Astrocyte (in vitro differentiated cells and primary cell): ENCODE measurements at places on chromosomes 11 and 22. TPM values are rescaled to one million over a fixed set of nuclear protein-coding genes. Genes with fewer than 3 reads are reported as not detected.
A peak's percentile ranks its signal among the peaks of the same experiment; 100 is the strongest.

- DNase-seq: no peak
Observed at GRCh38 chr11:44016546-44017442, 31.0 kb upstream of the ACCSL start.

- DNase-seq: no peak
Observed at GRCh38 chr22:37012956-37013355, 6.3 kb downstream of the TST start.

DNA sequence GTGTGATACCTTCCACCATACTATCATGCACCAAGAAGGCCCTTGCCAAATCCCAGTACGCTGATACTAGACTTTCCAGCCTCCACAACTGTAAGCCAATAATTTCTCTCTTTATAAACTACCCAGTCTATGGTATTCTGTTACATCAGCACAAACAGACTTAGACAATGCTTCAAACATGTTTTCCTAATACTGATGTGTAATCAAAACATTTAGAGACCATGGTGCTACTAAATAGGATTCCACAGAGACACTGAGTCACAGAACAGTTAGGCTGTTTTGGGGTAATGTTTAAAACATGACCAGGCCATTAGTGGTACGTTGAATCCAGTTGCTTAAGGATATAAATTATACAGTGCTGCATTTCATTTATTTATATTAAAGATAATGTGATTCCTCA, 103.7 kb downstream of the PICALM start:
- peak; percentile 35 for DNase-seq

Gene GAS2L1
- total RNA-seq: 24.3 and 26.0 TPM in 2 replicates

Gene SCUBE2
- total RNA-seq: 1.5 and 1.6 TPM in 2 replicates

Gene GP1BB
- total RNA-seq: 0.95 and 2.8 TPM in 2 replicates

Gene OR4D5
- not detected in 2 replicates for total RNA-seq

Gene HEPN1
- not detected in 2 replicates for total RNA-seq

DNA sequence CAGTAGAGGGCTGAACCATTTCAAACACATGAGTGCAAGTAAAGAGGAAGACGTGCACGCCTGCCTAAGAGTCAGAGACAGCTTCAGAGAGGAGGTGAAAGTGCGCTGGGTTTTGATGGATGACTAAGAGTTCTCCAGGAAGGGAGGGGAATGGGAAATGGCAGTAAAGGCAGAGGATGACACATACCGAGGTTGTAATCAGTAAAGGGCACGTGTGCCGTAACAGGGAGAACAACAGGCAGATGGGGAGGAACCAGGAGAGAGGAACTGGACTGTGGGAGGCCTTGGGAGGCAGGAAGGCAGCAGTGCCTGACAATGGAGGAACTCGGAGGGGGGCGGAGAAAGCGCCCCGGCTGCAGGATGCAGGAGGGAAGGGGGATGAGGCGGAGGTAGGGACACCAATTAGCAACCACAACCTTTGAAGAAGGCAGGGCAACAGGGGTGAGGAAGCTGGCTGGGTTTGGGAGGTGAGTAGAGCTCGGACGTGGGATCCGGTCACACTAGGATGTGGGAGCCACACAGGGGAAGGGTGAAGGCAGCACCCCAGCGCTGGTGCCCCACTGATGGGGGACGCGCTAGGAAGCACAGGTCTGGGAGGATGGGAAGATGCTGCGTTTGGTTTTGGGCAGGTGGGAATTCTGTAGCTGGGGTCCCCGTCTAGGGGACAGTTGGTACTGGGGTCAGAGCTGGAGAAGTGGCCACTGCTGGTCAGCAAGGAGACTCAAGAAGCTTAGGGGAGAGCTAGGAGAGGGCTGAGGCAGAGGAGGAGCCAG, 67.4 kb downstream of the SCUBE1 start:
- DNase-seq: no peak

Gene RFPL3
- total RNA-seq: not detected in 2 replicates

Gene OTOG
- total RNA-seq: not detected in 2 replicates

- DNase-seq: no peak
Observed at GRCh38 chr11:93510196-93510873, 32.9 kb downstream of the SMCO4 start.

Gene IGHMBP2
- 14.0 and 14.9 TPM in 2 replicates for total RNA-seq

DNA sequence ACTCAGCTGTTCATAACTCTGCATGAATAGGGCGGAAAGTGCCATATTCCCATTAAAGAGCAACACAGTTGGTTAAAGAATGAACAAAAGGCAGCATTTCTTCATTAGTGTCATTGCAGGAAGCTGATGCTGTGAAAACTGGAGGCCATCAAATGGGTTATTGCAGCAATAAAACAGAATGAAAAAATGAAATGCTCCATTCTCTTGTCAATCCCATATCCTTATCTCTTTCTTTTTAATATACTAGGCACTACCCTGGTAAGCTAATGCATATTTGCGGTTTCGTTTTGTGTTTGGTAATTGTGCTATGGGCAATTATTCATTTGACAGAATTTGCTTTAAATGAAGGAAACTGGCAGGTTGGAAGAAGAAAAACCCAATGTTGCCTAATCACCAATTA, 25.3 kb downstream of the C11orf71 start:
- DNase-seq: no peak

GRCh38 chr11:19597206-19597605, 115.4 kb upstream of the NAV2 start:
- peak; percentile 73 for DNase-seq

Gene ACRV1
- not detected in 2 replicates for total RNA-seq

Gene POU2AF2
- not detected in 2 replicates for total RNA-seq

Gene MYBPC3
- total RNA-seq: not detected in 2 replicates

DNA sequence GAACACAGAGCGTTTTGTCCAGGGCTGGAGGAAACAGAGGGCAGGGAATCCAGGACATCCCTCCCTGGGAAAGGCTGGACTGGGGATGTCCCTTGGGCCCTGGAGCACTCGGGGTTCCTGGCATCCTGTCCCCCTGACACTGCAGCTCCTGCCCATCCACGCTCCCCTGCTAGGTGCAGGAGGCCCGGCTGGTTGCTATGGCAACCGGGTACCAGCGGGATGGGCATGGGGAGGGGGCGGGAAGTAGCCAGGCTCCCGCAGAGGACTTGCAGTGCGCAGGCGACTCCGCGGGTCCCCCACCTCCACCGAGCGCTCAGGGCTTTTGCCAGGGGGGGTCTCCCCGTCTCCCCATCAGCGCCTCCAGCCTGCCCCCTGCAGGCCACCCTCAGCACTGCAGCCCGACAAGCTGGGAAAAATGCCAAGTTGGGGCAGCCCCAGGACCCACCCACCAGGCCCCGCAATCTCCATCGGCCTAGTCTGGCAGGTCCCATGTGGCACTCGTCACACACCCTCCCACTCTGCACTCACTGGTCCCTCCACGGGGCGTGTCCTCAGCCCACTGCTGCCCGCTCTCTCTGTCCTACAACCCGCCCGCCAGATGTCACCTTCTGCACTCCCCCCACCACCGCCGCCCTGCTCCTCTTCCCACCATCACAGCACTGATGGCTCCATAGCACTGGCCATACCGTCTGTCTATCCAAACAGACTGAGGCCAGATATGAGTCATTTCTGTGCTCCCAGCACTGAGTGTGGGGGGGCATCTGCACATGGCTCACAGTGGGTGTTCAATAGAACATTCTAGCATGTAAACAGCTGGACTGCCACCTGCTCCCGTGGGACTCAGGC, 31.5 kb downstream of the KIAA0930 start:
- DNase-seq: peak; percentile 80

Gene RIMBP3B
- 0.12 and 0.16 TPM in 2 replicates for total RNA-seq

DNA sequence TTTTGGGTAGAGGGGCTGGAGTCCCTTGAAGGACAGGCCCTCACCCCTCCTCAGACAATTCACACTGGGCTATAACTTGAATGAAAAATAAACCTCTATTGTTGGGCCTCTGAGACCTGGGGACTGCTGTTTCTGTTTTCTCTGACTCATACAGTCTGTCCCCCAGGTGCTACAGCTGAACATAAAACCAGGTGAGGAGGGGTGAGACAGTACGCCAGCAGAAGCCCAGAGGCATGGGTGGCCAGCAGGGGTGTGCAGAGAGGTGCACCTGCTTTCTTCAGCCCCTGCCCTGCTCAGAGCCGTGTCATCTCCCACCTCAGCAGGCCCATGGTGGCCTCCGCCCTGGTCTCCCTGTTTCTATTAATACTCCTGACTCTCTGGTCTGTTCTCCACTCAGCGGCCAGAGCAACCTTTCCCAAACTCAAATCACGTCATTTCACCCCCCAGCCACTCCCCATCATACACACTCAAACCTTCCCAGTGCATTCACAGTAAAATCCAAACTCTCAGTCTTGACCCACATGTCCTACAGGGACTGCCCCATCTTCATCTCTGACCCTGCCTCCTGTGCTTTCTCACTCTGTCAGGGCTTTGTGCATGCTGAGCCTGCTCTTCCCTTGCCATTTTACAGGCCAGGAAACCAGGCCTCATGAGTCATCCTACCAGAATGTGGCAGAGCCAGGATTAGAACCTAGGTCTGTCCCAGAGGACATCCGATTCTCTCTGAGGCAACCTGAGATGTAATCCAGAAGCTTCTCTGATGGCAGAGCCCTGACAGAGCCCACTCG, 5.4 kb upstream of the IL2RB start:
- DNase-seq: no peak

Gene GGTLC2
- not detected in 2 replicates for total RNA-seq

GRCh38 chr11:23490557-23491235, 630.4 kb upstream of the CCDC179 start:
- no peak for DNase-seq

- DNase-seq: no peak
Observed at GRCh38 chr22:30878516-30879414, 89.8 kb downstream of the MORC2 start.

DNA sequence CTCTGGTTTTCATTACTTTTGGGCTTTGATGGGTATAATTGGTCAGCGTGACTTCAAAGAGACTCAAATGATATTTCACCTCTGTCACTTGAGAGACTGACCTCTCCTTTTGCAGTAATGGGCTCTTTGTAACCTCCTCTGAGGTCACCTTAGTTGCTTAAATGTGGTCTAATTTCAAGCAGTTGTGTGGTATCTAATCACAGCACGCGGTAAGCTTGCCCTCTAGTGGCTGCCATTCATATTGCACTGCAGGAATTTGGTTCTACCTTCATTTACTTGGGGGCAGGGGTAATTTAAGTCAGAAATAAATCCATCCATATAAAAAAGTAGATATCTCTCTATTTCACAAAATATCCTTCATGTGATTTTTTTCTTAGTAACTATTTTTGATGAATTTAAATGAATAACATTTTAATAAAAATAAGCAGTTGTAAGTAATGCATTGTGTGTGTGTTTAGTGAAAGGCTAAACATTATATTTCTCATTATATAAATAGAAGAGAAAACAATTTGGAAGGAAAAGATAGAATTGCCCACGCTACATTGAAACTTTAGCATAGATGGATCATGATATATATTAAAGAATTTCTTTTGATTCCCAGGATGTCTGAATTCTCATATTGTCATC, 55.0 kb upstream of the ANO3 start:
- DNase-seq: peak; percentile 45

Gene MRGPRX3
- not detected in 2 replicates for total RNA-seq

DNA sequence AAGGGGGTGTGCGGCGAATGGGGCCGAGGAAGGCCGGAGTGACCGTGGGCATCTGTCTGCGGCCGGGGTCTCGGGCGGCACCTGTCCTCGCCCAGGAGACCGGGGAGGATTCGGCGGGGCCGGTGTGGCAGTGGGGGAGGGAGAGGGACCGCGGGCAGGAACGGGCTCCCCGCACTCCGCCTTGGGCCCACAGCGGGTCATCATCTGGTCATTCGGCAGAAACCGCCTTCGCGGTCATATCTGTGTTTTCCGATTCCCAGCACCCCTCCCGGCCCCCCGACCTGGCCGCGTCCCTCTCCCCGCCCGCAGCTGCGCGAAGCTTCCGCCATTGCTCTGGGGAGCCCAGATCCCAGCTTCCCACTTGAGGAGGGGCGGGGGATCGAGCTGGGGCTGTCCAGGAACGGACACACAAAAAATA, 824 bp upstream of the CBX6 start:
- no peak for DNase-seq

DNA sequence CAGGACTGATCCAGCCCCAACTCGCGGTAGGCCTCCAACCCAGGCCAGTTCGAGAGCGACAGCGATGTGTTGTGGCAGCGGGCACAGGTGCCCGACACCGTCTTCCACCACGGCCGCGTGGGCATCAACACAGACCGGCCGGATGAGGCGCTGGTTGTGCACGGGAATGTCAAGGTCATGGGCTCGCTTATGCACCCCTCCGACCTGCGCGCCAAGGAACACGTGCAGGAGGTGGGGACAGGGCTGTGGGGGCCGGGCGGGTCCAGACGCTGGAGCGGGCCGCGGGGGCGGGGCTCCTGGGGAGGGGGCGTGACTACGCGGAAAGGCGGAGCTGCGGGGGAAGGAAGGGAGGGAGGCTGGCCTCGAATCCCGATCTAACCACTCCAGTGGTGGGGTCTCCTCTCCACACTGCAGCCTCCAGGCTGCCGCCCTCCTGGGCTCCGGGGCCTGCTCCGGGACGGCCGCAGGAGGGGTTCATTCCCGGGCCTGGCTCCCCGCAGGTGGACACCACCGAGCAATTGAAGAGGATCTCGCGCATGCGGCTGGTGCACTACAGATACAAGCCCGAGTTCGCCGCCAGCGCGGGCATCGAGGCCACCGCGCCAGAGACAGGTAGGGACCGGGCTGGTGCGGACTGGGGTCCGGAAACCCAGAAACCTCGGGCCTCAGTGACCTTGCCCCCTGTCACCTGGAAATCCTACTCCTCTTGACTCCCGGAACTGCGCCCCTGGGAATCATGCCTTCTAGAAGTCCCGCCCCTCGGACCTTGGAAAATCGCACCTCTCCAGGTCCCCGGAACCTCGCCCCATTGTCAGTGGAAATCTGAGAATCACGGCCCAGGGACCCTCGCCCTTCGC, 14.9 kb downstream of the TMEM258 start:
- DNase-seq: no peak

- DNase-seq: peak; percentile 26
Observed at GRCh38 chr22:37965940-37966664, 12.6 kb downstream of the POLR2F start.

DNA sequence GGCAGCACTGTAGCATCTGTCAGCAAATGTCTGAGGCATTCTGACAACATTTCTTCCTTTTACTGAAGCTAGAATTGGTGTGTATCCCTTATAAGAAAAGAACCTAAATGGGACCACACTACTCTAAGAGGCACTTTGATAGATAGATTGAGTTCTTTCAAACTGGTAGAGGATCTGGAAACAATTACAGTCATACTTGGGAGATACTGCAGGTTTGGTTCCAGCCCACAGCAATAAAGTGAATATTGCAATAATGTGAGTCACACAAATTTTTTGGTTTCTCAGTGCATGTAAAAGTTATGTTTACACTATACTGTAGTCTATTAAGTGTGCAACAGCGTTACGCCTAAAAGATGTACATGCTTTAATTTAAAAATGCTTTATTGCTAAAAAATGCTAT, 96.9 kb downstream of the SBF2 start:
- DNase-seq: no peak

Gene A4GALT
- total RNA-seq: 1.6 and 1.9 TPM in 2 replicates
